Ecto neural progenitor cell (in vitro differentiated cells): ENCODE measurements at places on chromosomes 13 and 19.

- no peak for DNase-seq
Measured at GRCh38 chr19:10718205-10719196, 622 bp downstream of the DNM2 start.

GRCh38 chr13:20609145-20609544 lies 42.2 kb downstream of the IFT88 start:
- DNase-seq, result no peak

DNA sequence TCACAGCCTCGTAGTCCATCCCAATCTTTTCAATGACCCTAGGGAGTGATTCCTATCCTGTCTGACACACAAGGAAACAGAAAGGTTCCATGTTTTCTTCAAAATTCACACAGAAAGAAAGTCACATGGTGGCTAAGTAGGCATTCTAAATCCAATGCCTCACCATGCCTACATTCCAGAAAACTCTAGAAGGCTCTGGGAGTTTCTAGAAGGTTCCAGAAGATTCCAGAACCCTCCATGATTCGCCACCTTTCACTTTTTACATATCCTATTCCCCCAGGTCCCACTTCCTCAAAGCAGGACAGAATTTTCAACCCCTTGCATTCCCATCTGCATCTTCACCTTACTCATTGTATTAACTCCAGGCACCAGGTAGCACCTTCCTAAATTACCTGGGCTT lies 23.1 kb downstream of the GNG7 start:
- DNase-seq, result no peak

DNA sequence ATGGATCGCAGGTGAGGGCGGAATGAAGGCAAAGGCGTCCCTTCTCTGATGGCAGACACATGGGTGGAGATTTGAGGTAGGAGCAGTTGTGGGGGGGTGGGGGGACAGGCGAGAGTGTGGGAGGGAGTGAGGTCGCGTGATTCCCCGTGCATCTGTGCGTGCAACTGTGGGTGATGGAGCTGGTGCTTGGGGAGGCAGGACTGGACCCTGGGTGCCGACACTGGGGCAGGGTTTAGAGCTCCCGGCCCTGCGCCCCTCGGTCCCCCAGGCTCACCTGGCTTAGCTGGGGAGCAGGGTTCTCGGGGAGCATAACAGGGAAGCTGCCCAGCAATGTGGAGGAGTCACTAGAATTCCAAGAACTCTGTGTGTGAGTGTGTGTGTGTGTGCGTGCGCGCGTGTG lies 3.4 kb downstream of the TMPRSS9 start:
- DNase-seq, result no peak

DNA sequence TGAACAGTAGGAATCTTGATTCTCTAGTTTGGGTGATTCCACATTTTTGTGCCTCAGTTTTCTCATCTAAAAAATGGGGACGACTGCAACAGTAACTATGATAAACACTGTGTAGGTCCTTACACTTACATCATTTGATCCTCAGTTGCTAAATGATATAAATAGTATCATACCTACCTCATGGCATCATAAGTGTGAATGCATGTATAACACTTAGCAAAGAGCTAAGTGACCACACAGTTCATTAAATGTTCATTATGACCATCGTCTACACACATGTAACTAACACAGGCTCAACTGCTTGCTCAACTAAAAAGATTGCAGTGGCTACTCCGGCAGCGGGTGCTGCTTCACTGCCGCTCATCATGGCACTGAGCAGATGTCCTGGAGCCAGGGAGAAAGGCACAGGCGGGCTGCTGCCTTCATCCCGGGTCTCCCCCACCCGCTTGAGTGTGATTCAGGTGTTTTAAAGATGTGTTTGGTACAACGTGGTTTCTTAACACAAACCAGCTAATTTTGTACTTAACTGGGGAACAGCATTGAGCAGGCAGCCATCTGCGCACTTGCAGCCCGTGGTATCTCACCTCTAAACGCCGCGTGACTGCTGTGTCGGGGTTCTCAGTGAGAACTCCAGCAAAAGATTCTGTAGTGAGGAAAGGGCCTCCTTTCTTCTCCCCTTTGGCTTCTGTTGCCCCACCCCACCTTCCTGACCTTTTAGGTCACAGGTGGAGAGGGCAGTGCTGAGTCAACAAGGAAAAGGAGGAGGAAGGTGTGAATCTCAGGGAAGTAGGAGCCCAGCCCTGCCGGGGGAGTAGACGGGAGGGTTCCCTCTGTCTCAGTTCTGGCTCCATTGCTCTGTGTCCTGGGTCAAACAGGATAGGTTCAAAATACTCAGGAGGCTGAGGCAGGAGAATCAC lies 11.7 kb upstream of the ACTN4 start:
- DNase-seq, result no peak

- no peak for DNase-seq
Measured at GRCh38 chr19:51108805-51109146, 567 bp upstream of the CTU1 start.

- DNase-seq, result no peak
Measured at GRCh38 chr13:44508562-44509077, 67.5 kb downstream of the TSC22D1 start.

DNA sequence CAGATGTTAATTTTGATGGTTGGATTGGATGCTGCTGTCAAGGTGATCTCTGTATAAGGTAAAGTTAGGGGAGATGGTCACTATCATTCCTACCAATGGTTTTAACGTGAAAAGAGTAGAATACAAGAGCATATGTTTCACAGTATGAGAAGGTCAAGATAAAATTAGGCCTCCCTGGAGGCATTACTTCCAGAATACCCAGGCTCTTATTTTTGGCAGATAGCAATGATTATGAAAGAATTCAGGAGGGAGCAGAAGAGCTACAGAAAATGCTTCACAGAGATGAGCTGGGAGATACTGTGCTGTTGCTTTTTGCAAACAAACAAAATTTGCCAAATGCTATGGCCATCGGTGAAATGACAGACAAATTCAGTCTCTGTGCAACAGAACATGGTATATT lies 547.5 kb upstream of the SPRY2 start:
- no peak for DNase-seq

- DNase-seq, result no peak
Measured at GRCh38 chr19:6239871-6240676, 39.7 kb downstream of the MLLT1 start.

GRCh38 chr19:12660980-12661379 lies 5.6 kb downstream of the MAN2B1 start:
- no peak for DNase-seq

- no peak for DNase-seq
Measured at GRCh38 chr13:114108894-114109293, 23.5 kb downstream of the RASA3 start.

- no peak for DNase-seq
Measured at GRCh38 chr13:40911341-40911740, 107.8 kb downstream of the ELF1 start.

- no peak for DNase-seq
Measured at GRCh38 chr13:98665638-98665995, 86.9 kb downstream of the SLC15A1 start.

- DNase-seq, result peak; percentile 67
Measured at GRCh38 chr19:38736036-38736412, 8.2 kb downstream of the CAPN12 start.

GRCh38 chr13:95420501-95420900 lies 119.2 kb upstream of the ABCC4 start:
- DNase-seq, result no peak

DNA sequence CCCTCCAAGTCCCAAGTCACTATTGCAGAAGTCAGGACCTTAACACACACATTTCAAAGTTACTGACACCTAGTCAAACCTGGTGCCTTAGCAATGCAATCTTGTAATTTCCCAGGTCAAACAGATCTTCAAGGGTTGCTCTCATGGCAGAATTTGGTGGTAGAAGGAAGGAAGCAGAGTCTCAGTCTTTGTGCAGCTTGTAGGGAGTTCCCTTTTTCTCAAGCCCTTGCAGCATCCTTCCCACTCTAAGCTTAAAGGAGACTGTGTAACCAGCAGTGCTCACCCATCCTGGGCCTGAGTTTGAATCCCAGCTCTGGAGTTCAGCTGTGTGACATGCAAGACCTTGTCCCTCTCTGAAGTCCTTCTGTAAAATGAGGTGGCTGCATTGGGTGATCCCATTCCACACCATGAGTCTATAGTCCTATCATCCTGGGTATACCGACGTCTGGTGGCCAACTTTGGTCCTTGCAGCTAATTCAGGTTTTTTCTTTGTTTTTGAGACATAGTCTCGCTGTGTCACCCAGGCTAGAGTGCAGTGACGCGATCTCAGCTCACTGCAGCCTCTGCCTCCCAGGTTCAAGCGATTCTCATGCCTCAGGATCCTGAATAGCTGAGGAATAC lies 9.8 kb downstream of the SIGLEC10 start:
- DNase-seq, result no peak

DNA sequence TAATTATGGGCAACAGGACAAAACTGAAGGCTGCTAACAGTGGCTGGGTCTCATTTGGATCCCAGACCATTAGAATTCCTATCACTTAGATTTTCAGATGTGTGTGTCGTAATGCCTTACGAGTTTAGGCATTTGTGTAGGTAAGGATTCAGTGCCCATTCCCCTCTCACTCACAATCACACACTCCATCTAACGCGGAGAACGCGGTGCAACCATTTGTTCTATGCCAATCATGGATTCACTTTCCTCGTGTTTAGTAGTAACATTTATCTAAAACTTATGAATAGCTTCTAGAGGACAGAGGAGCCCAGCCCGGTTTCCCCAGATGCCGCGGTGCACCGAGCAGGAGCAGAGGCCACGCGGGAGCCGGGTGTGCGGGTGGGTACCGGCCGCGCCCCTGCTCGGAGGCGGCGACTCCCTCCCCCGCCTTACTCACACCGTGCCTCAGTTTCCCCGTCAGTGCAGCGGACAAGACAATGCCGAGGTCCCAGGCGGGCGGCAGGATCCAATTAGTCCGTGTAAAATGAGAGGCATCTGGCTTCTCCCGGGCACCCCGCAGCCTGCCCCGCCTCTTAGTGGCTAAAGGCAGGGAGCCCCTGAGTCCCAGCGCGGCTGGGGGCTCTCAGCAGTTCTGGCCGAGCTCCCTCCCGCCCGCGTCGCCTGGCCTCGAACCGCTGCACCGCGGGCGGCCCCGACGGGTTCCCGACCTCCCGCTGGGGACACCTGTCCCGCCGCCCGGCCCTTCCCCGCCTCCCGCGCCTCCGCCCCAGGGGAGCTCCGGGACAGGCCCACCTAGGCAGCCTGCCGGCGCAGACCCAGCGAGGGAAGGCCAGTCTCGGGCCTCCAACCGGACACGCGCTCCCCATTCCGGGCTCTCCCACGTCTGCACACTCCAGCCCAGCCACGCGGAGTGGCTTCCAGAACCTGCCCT lies 5.9 kb upstream of the C1QTNF9B start:
- peak; percentile 58 for DNase-seq

GRCh38 chr19:12695997-12696365 lies 450 bp downstream of the FBXW9 start:
- no peak for DNase-seq

DNA sequence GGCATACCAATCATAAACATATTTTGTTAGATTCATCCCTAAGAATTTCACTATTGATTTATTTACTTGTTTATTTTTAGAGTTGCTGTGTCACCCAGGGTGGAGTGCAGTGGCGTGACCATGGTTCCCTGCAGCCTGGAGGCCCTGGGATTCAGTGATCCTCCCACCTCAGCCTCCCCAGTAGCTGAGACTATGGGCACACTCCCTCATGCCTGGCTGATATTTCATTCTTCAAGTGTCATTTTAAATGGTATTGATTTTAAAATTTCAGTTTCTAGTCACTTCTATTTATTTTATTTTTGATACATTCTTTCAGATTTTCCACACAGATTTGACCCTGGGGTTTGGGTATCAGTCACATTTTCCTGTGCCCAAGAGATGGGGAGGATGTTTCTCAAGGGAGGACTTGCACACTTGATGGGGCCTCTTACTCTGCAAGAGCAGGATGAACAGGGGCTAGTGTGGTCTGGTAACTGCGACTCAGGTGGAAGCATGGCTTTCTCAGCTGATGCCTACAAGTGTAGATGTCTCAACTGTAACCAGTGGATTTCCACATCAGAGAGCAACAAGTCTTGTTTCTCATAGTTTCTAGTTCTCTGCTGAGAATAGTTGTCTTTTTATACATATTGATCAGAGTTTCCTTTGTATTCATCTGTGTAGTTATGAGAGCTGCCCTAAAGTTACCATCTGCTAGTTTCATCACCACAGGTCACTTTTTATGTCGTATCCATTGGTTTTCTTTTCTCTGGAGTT lies 40.2 kb downstream of the CCNE1 start:
- DNase-seq, result no peak
